ENCODE measurements at places on chromosomes 6 and 20.

- DNase-seq = no peak
These were observed 1.4 kb upstream of the PCMTD2 start for GRCh38 chr20:64254156-64254555.

DNA sequence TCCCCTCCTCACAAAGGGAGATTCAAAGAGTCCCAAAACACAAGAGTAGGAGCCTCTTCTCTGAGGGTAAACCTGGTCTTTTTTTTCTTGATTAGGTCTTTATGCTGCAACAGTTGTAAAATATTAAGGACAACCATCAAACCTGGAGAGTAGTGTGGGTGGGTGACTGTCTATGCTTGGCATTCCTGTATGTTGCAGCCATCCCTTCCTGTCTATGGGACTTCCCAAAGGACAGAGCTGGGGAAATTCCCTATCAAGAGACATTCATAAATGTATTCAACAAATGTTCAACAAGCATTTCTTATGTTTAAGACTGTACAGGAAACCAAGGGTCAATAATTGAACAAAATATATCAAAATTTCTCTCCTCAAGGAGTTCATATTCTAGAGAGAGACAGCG lies 5.5 kb downstream of the BTN2A2 start:
- no peak for DNase-seq

DNA sequence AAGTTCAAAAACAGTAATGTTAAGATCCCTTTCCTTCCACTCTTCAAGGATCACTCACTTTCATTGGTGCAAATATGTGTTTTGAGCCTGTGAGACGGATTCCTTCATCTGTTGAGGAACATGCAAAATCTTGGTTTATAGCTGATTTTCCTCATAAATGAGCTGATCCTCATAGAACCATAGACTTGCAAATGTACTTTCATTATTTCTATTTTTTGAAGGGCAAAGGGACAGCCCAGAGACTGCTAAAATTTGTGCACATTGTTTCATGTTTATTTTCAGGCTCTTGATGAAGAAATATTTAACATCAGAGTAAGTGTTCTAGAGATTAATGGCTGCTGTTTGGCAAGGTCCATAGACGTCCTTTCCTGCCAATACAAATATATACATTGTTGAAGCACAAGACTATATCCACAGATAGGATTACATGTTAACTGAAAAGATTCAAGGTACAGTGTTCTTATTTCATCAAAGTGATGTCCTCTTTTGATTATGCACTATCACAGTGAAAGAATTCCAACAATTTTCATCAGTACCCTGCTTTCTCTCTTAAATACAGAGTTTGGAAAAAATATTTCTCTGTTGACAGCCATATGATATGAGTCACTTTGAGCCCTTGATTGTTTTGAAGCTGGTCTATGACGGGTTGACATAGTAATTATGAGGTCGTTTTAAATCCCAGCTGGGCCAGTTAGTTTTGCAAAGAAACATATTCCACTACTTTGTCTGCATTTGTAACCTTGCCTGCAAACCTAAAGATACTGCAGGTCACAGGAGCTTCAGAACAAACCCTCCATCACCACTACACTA lies 95.7 kb downstream of the FILIP1 start:
- no peak for DNase-seq

DNA sequence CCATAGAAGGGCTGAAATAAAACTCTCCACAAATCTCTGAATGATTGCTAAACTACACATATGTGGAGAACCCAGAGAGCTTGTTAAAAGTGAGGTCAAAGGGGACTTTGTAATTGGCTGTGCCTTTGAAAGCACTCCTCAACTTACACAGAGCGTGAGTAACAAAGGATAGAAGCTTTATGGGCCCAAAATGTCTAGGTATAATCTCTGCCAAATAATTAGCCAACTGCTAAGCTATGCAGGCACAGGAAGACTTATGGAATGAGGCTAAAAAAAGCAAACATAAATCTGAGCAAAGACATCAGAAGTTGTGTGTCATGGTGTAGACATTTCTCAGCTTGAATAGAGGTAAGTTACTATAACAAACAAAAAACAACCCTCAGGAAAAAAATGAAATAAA lies 23.3 kb upstream of the UST start:
- DNase-seq = no peak

DNA sequence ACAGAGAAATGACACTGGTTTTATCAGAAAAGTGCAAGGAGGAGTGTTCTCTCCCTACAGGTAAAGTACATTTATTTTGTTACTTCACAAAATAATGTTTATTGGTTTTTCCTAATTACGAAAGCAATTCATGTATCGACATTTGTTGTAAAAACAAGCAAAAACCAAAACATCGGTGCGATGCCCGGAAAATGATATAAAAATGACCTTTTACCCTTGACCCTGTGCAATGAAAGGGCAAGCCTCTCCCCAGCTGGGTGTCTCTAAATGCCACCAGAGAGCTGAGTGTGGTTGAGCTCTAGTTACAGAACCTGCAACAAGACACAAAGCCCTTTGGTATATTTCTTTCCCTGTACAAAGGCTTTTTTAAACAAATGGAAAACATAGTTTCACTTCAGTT lies 65.4 kb downstream of the CD164 start:
- DNase-seq = no peak

DNA sequence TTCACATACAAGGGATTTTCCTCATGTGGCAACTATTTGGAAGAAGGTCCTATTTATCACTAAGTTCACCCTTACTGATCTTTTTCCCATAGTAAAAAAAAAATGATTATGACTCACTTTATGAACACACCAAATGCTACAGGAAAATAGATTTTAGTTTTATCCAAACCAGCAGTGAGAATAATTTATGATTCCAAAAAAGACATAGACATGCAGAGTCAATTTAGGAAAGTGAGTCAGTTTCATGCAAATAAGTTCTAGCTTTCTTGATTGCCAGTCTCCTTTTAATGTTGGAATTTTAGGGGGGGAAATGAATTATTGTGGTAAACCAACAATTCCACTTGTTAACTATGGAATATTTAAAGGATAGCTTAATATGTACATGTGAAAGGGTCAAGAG lies 64.0 kb upstream of the RNF146 start:
- no peak for DNase-seq

DNA sequence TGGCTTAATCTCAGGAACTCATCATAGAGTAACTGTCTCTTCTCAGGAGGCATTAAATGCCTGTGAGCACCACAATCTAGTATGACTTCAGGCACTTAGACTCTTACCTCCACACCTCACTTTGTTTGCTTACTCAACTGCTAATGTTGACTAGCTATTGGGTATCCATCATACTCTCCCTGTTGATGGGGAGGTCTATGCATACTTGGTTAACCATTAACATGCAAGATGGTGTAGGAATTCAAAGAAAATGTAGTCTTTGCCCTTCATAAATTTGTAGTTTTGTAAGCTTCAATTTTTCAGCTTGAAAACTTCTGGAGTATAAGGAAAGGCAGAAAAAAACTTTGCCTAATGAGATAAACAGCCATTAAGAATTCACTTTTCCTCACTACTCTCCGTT lies 501.0 kb upstream of the MARCKS start:
- no peak for DNase-seq

DNA sequence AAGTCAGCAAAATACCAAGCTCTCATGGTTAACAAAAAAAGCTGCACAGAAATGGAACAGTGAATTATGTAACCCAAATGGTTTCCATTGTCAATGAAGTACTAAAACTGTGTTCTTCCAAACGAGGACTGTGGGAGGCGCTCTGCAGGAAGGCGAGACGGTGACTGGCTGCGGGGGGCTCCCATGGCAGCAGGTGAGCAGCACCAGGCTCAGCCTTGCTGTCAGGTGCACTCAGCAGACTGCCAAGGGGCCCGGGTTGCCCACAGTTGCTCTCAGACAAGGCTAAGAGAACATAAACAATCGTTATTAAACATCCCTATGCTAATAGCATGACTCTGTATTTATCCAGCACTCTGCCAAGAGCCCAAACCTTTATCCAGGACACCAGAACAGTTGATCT lies 630.3 kb upstream of the ARID1B start:
- no peak for DNase-seq

GRCh38 chr6:32214126-32214525 lies 9.7 kb downstream of the NOTCH4 start:
- no peak for DNase-seq

DNA sequence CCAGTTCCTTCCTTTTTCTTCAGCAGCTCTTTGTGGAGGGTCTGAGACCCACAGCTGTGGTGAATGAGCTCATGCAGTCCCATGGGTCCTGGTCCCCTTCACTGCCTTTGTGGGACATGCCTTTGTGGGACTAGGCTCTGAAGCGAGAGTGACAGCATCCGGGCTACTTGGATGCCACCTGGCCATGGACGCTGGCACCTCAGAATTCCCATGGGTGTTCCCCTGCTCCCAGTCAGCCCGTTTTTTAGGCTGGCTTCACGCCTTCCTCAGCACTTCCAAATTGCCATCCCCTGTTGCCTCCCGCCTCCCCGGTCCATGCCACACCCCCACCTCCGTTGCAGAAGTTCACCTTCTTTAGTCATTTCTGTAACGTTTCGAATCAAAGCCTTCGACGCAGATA lies 45.1 kb downstream of the RAMACL start:
- DNase-seq = no peak

- DNase-seq = no peak
These were observed 2.6 kb downstream of the MAFB start for GRCh38 chr20:40686434-40686882.

- DNase-seq = no peak
These were observed 234.1 kb upstream of the BMP2 start for GRCh38 chr20:6533351-6533750.

GRCh38 chr20:58374027-58374850 lies 14.8 kb upstream of the VAPB start:
- DNase-seq = no peak

- DNase-seq = peak; percentile 62
These were observed 524 bp downstream of the C20orf203 start for GRCh38 chr20:32672982-32673851.

DNA sequence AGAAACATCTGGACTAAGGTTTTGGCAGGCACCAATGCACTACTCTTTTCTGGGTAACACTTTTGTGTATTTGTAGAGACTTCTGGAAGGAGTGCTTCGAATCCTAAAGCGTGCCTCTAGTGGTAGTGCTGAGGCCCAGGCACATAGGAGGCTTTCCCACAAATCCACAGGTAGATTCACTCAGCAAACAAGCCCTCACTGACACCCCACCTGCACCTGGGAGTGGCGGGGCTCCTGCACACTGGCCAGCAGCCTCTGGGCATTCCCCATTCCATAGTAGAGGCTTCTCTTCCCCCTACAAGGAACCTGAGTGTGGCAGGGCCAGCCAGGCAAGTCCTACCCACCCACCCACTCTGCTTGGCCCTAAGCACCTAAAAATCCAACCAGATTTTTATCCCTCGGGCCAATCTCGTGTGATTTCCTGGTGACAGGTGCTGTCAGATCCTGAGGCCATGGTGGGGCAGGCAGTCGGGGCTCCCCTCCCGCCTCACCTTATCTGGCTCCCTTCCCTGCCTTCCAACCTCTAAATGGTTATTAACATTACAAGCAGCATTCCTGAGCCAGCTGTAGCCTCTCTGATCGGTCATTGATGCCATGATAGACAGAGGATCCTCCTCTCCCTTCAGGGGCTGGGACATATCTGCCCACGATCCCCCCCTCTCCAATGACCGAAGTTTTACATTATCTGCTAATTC lies 82.4 kb downstream of the SLC2A10 start:
- no peak for DNase-seq

GRCh38 chr6:28251661-28252008 lies 434 bp downstream of the ZKSCAN4 start:
- peak; percentile 40 for DNase-seq

- DNase-seq = no peak
These were observed 52.6 kb downstream of the GINS1 start for GRCh38 chr20:25459916-25460535.

DNA sequence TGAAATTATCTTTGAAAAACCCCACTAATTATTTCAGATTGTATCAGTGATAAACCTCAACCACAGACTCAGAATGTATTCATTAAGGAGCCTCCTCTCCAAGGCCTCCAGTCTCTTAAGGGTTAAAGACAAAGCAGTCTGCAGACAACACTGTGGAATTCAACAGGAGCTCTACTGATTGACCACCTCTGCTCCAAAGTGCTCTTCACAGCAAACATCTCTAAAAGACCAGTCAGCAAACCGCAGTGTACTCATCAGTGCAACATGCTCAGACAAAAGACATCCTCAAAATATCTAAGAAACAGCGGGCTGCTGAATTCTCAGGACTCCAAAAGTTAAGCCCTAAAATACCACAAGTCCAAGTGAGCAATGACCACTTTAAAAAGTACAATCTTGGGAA lies 42.0 kb downstream of the UQCC1 start:
- DNase-seq = no peak

DNA sequence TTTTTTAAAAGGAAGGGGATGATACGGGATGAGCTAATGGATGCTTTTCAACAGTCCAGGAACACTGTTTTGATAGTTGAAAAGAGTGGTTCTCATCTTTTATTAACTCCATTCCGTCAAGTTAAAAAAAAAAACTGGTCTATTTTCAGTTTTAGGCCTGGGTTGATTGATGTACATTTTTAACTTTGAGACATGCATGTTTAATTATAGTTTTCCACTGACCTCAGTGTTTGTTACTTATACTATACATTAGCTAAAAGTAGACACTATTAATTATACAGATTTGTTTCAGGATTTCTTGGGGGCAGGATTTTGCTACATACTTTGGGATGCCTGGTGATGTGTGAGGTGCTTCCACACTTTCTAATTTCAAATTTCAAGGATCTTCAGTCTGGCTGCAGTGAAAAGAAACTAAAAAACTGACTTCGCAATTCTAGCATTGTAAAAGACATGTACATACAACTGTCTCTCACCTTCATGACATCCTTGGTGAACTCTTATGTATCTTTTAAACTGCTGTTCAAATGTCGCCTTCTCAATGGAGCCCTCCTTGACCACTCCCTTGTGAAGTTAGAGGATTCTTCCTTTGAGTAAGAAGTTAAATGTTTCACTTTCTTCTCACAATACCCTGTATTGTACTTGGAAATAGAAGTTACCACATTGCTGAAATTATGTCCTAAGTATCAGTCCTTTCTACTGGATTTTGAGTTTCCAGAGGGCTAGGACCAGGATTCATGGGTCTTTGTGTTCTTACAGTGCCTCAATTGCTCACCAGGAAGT lies 101.7 kb downstream of the TSHZ2 start:
- DNase-seq = no peak

DNA sequence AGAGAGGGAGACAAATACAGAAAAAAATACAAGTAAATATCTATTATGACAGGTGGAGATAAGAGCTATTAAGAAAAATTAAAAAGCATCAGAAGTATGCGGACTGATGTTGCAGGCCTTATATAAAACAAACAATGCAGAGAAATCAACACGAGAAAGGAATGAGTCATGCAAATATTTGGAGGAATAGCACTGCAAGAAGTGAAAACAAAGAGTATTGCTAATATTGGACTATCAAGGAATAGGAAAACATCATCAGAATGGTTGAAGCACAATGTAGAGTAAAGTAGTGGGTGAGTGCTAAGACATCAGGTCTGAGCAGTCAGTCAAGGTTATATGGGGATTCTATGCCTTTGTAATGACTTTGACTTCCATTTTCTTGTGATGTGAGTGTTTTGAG lies 657.5 kb upstream of the GJE1 start:
- DNase-seq = no peak

- DNase-seq = no peak
These were observed 58.5 kb upstream of the SLC22A16 start for GRCh38 chr6:110534731-110535492.

GRCh38 chr6:121984956-121985355 lies 414.5 kb upstream of the HSF2 start:
- DNase-seq = no peak

- no peak for DNase-seq
These were observed 172.5 kb downstream of the HTR1B start for GRCh38 chr6:77290798-77291197.
